ENCODE measurements at places on chromosomes 7 and 10. TPM values are rescaled to one million over a fixed set of nuclear protein-coding genes. Genes with fewer than 3 reads are reported as not detected.

- DNase-seq: no peak
Measured at GRCh38 chr7:106823631-106824030, 41.5 kb upstream of the PIK3CG start.

DNA sequence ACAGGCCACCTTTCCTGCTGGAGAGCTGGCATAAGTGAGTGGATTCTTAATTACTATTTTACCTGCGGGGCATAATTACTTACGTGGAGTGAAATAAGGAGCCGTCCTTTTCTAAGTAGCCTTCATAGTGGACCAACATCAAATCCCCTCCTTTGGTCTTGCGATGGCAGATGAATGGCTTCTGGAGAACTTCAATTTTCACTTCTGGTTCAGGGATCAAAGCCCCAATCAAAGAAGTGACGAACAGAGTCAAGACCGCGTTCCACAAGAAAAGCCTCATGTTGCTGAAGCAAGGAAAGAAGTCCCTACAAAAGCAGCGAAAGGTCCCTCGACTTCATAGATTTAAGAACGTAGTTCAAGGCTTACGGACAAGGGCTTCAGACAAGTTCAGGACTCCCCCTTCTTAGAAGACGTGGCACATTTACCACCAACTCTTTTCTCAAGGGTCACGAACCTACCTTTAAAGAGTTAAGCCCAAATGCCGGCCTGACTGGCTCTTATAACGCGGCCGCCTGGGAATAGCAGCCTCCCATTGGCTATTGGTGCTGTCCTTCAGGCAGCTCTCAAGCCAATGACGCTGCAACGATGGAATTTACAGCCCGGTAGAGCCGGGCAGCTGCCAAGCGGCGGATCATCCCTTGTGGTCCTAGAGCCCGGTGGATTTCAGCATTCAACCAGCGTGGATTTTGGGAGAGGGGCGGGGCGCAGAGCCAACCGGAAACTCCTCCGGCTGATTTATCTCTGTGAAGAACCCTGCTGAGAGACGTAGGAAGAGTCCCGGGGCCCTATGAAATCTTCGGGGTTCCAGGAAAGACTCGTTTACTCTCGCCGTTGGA, at the start of gene FKBP14:
Gene FKBP14, minus strand, starts transcription at position 474 of the 836 bp plus-strand sequence. Its CDS starts 194 bp downstream, at position 280.
- DNase-seq: peak; percentile 100

- DNase-seq: no peak
Measured at GRCh38 chr7:27763983-27764508, 24.1 kb downstream of the TAX1BP1 start.

DNA sequence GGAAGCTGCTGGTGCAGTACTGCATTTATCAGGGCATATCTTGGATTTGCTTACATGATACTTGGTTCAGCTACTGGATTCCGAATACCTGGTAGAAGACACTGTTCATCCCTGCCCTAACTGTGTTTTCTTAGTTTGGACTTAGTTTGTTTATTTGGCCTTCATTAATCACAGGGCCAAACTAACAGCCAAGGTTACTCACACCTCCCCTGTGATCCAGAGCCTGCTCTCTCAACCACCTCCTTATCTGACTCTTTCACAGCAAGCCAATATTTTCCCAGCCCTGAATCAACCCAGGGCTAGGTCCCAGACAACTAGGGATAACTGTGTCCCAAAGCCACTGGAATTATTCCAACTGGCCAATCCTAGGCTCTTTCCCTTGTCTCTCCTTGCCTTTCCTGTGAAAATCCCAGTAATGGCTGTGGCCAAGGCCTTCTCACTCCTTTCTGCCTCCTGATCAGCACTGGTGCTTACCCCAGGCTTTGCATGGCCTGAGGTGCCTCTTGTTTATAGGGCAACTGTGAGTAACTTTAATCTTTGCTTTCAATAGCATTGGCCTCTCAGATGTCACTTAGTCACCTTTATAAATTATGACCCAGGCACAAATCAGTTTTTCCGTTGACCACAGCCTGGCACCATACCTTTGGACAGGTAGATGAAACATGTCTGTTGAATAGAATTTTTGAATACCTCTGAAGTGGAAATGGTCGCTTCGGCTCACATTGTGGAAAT, 9.3 kb upstream of the JCAD start:
- no peak for DNase-seq

DNA sequence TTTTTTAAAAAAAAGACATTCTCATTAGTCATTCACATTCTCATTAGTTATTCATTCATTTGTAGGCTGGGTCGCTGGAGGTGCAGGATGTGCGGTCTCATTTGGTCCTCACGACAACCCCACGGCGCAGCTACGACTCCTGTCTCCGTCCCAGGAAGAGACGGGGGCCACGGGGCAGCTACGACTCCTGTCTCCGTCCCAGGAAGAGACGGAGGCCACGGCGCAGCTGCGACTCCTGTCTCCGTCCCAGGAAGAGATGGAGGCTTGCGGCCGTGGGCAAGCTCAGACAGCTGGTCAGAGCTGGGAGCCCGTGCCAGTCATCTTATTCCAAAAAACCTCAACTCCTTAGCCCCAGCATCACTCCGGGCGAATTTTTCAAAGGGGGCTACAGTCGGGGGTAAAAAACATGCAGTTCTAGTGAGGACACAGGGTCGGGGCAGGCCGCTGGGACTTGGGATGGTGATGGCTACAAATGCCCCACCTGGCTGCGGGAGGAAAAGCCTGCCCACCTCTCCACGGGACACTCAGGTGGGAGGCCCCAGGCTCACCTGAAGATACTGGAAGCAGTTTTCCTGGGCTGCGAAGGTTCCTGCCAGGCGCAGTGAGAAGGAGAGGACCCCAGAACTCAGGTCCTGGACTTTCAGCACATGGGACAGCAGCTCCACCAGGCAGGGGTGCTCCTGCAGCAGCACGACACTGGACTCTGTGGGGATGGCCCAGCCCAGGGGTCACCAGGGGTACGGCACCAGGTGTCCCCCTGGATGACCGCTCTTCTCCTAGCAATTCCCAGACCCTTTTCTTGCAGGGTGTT, 8.3 kb downstream of the BRAT1 start:
- no peak for DNase-seq

- no peak for DNase-seq
Measured at GRCh38 chr10:132677473-132678227, 108.3 kb downstream of the NKX6-2 start.

DNA sequence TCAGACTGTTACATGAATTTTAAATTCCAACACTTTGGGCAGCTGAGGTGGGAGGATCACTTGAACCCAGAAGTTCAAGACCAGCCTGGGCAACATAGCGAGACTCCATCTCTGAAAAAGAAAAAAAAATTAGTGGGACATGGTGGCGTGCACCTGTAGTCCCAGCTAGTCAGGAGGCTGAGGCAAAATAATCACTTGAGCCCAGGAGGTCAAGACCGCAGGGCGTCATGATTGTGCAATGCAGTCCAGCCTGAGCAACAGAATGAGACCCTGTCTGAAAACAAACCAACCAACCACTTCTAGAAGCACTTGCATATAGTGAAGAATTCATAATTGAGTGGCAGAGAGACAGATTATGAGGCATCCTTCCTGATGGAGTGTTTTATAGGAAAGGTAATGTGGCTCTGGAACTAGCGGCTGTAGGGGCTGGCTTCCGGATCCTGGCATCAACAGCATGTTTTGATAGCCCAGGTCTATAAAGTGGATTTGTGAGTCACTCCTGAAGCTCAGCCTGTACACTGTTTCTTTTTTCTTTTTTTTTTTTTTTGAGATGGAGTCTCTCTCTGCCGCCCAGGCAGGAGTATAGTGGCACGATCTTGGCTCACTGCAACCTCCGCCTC, 40.3 kb upstream of the RSBN1L start:
- no peak for DNase-seq

DNA sequence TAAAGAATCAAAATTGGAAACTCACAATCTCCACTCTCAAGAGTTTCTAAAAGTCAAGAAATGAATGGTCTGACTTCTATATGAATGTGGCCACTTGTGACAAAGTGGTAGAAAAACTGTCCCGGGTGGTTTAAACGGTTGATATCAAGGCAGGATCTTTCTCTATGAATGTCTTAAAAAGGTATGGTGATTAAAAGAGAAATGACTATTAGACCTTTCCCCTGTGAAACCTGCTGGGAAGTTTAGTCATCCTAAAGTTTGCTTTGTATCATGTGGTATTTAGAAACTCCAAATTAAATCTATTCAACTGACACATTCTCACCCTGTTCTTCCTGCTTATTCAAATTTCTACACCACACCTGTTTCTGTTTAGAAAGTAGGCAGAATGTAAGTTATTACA, 492.5 kb downstream of the XPNPEP1 start:
- DNase-seq: no peak

DNA sequence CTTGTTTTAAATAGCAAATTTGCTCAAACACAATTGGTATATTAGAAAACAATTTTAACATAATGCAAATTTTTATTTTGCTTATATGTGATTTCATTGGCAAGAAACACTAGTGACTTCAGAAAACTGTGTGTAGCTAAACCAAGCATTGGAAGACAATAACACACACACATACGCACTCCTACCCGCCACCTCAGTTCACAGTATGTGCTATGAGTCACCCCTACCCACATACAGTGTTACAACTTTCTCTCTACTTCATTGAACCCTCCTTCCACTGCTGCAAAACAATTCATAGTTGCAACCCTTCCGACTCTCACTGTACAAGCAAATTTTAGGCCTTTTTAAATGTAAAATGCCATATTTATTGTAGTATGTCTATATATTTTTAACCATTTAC, 119.9 kb upstream of the THSD7A start:
- no peak for DNase-seq

- DNase-seq: no peak
Measured at GRCh38 chr7:32051128-32051527, 19.1 kb downstream of the PDE1C start.

The CUBN gene
- 2.4 TPM for polyA plus RNA-seq

The CCL26 gene
- polyA plus RNA-seq: 1.3 TPM

The ABCB1 gene
- 0.60 TPM for polyA plus RNA-seq

The TMEM176A gene
- 19.4 TPM for polyA plus RNA-seq
